ENCODE measurements at places on chromosomes 7 and 10. TPM values are rescaled to one million over a fixed set of nuclear protein-coding genes. Genes with fewer than 3 reads are reported as not detected.

Gene CYP3A5
- 0.24 TPM for total RNA-seq

Gene LRRN3
- 16.3 TPM for total RNA-seq

Gene TRPV5
- total RNA-seq = not detected

Gene SLC25A40
- total RNA-seq = 21.1 TPM

Gene ADAMTS14
- total RNA-seq = 0.08 TPM

Gene LMTK2
- total RNA-seq = 7.5 TPM
